ENCODE measurements at places on chromosomes 1 and 21.

DNA sequence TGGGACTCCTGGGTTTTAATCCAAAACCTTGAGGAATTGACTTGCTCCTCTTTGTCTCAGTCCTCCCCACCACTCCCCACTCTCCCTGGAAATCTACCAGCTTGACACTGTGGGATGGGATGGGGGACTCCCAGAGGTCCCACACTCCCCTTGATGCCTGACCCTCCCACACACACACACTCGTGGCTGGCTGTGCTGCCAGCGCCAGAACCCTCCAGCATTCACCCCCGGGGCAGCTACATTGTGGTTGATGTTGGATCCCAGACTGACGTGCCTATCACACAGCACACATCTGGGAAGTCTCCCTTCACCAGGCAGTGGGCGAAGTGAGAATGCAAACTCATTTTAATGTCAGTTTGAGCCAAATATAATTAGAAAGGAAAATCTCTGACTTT lies 10.0 kb downstream of the KIRREL1 start:
- DNase-seq = no peak

GRCh38 chr21:31161157-31161556 lies 122.9 kb upstream of the KRTAP19-8 start:
- DNase-seq = no peak

GRCh38 chr1:116879478-116880133 lies 30.1 kb upstream of the PTGFRN start:
- peak; percentile 77 for DNase-seq

GRCh38 chr1:32878183-32878582 lies 7.5 kb upstream of the FNDC5 start:
- peak; percentile 46 for DNase-seq

- DNase-seq = no peak
These were observed 7.3 kb downstream of the MYBPH start for GRCh38 chr1:203168256-203168786.

DNA sequence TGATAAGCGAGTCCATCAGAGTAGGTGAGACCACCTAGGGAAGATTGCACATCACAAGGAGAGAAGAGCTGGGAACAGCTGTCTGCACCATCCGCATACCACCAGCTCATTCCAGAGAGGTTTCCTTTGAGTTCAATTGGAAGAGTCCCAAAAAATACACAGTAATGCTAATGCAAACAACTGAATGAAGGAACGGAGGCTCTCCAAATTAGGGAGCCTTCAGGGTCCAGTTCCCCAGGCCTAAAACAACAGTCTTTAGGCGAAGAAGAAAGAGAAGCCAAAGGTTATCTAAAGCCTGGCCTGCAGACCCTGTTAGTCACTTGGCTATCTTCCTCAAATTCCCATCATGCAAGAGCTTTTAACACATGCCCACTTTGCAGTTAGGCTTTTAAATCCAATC lies 246.4 kb downstream of the PBX1 start:
- DNase-seq = no peak

DNA sequence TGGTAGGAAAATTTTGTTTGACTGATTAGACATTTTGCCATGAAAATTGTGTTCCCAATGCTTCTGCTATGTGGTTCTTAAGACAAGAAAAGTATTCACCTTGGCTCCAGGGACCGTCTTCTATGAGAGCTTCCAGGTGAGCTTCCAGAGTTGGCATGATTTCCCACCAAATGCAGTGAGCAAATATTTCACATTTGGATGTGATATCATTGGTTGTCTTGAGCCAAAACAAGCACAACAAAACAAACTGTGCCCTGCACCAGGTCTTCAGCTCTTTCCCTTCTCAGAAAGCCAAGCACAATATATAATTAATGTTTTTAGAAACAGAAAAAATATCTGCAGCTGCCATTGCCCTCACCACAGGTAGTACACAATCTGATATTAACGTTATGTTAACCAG lies 1009.0 kb downstream of the PLA2G4A start:
- DNase-seq = no peak

DNA sequence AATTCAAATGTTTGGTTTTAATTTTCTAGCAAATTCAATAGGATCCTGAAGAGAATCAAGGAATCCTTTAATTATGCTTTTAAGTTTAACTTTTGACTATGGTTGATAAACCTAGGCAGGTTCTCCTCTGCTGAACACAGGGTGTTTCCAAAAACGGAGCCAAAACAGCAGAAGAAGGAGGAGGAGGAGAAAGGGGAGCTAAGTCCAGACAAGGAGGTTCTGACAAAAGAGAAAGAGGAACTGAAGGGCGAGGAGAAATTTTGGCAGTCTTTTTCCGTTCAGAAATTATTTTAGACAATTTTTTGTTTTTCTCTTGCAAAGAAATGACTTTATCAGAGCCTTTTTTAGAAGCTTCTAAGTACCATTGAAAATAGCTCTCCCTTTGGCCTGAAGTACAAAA lies 33.2 kb upstream of the FNBP1L start:
- DNase-seq = no peak

GRCh38 chr21:21241391-21241790 lies 243.2 kb downstream of the NCAM2 start:
- DNase-seq = no peak

GRCh38 chr1:111707906-111708305 lies 31.3 kb downstream of the INKA2 start:
- DNase-seq = no peak

DNA sequence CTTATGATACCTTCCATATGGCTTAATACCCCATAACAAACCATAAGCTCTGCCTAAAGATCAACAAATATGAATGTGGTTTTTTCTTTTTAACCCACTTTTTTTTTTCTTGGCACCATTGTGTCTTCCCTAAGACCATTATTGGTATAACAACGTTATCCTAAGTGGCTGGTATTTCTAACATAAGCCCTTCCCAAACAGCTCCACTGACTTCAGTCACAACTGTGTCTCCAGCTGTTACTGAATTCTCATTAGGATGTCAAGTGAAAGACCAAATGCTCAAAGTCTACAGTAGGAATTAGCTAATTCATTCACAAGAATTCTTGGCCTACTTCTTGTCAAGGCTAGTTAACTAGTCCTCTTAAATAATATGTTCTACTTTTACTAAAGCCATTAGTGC lies 4.2 kb upstream of the RXRG start:
- DNase-seq = peak; percentile 15

DNA sequence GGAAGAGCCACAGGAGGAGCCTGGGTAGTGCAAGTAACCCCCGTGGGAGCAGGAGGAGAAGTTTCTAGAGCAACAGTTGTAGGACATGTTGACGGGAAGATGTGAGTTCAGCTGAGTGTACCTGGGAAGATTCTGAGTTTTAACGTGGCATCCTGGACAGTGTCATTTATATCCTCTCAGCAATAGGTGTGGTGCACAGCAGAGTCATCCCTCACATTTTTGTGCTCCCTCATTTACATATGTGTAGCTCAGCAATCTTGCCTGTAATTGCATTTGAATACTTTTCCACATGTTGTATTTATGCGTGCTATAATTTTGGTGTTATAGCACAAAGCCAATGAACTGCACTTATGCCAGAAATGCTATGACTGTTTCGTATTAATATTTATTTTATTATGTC lies at the start of gene KRTAP13-3:
KRTAP13-3 (minus strand) TSS at position 101 of the 400 bp plus-strand sequence; CDS start at position 87, 14 bp downstream.
- no peak for DNase-seq

DNA sequence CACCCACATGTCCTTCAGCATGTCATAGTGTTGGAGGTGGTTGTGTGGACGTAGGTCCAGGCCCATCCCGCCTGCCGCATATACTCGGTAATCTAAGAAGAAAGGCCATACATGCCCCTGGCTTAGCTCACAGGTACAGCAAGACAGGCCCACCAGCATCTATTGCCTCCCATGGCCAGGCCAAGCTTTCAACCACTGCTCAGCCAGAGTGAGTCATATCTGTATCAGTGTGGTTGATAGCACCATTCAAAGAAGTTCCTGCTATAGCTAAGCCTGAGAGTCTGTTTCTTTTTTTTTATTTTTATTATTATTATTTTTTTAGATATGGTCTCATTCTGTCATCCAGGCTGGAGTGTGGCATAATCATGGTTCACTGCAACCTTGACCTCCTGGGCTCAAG lies 17.0 kb downstream of the KLHDC8A start:
- no peak for DNase-seq

DNA sequence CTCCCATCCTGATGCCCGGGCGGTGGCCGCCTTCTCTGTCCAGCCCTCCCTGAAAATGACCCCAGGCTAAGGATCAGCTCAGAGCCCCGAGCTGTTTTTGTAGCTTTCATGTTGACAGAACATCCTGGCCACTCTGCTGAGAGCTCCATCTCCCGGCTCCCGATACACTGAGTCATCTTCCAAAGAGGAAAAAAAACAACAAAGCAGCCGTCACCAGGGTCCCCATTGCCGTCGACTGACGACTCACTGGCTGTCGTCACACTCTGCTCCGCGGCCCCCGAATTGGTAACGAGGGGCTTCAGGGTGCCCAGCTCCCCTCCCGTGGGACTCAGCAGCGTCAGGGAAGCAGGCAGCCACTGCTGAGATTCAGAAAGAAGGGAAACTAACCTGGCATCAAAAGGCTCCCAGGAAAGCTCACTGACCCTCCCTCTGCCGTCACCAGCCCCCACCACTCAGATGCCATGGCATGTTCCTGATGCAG lies 67.2 kb downstream of the CD46 start:
- DNase-seq = no peak

DNA sequence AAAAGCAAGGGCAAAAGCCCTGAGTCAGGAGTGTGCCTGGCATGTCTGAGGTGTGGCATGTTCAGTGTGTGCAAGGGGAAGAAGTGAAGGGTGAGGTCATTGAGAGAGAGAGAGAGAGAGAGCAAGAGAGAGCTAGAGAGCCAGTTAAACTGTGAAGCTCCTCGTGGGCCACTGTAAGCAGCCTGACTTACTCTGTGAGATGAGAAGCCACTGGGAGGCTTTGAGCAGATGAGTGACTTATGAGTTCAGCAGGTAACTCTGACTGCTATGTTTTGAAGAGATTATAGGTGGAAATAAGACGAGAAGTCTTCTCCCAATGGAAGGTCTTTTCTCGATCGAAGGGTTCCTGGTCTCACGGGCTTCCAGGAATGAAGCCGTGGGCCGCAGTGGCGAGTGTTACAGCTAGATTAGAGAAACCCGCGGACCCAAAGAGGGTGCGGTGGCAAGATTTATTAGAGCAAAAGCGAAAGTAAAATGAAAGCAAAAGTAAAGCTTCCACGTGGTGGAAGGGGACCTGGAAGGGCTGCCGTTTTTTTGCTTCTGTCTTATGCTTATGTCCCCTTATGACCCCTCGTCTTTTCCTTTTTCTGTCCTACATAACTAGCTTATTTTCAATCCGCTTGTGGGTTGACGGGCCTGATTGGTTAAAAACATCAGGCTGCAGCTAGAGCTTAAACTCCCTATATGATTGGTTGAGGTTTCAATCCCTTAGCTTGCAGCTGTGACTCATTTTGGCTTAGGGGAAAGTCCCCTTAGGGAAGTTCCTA lies 323.1 kb upstream of the FAM78B start:
- DNase-seq = no peak

DNA sequence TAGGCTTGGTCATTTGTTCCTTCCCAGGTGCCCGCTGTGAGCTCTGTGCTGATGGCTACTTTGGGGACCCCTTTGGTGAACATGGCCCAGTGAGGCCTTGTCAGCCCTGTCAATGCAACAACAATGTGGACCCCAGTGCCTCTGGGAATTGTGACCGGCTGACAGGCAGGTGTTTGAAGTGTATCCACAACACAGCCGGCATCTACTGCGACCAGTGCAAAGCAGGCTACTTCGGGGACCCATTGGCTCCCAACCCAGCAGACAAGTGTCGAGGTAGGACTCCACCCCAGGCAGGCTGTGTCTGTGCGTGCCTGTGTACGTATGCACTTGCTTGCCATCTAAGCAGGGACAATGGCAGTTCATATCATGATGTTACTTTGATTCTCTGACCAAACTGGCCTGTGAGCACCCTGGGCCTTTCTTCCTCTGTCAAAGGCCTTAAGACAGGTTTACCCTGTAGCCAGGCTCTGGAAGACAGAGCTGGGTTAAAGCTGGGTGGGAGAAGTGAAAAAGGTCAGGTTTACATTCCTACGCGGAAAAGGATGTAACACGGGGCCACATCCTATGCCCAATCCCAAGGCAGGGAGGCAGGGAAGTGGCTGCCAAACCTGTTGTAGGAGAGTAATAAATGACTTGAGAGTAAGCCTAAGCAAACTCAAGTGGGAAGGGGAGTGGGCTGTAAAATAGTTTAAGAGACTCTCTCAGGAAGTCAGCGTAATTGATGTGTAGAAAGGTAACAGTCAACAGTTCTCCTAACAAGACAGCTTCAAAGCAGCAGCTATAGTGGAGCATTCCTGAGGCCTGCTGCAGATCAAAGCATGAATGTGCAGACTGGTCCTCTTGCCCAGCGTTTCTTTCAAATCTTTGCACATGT lies 42.5 kb downstream of the LAMC2 start:
- DNase-seq = no peak

GRCh38 chr21:33539616-33540015 lies 2.3 kb downstream of the GART start:
- no peak for DNase-seq
